ENCODE measurements at places on chromosomes 5 and 9.

GRCh38 chr5:81896764-81897163 lies 75.1 kb upstream of the ATG10 start:
- no peak for DNase-seq

- DNase-seq, result no peak
These were observed 66.0 kb upstream of the RNF130 start for GRCh38 chr5:180137401-180138213.

DNA sequence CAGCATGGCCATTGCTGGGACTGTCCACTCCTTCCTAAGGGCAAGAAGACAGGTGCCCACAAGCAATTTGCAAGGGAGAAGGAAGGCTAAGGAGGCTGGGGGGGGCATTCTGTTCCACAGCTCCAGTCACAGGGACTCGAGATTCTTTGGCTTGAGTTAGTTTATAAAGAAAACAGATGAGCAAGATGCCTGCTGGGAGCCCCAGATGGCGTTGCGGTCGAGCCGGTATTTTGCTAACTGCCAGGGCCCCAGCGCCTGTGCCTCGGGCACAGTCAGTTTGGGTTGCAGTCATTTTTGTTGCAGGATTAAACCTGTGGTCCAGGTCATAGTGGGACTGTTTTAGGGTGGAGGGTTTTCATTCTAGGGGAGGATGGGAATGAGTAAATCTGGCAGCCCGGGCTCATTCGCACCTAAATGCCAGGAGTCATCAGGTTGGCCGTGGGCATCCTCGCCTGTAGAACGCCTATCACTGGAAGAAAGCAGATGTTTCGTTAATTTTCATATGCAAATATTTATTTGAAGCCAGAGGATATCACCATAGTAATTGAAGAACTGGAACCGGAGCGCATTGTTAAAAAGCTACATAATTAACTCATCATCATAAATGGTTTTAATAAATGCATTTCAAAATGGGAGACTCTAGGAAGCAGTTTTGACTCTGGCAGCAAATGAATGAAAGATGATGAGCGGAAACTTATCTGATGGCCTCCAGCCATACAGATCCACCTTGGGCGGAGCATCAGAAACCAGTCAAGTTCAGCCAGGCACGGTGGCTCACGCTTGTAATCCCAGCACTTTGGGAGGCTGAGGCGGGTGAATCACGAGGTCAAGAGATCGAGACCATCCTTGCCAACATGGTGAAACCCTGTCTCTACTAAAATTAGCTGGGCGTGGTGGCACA lies 87.1 kb upstream of the FCN2 start:
- no peak for DNase-seq

DNA sequence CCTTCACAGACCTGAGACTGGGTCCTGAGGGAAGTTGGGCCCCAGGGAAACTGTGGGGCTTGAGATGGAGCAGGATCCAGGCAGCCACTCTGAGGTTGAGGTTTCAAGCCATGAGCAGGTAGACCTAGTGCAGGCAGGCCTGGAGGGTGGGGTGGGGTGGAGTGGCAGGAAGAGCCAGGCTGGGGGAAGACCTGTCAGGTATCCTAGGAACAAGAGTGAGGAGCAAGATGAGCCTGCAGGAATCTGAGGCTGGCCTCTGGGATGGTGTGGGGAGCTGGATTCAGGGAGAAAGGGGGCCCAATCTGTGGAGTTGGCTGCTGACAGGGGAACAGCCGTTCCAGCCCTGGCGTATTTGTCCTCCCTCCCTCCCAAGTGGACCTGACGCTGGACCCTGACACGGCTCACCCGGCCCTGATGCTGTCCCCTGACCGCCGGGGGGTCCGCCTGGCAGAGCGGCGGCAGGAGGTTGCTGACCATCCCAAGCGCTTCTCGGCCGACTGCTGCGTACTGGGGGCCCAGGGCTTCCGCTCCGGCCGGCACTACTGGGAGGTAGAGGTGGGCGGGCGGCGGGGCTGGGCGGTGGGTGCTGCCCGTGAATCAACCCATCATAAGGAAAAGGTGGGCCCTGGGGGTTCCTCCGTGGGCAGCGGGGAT lies 9.8 kb downstream of the RACK1 start:
- no peak for DNase-seq

DNA sequence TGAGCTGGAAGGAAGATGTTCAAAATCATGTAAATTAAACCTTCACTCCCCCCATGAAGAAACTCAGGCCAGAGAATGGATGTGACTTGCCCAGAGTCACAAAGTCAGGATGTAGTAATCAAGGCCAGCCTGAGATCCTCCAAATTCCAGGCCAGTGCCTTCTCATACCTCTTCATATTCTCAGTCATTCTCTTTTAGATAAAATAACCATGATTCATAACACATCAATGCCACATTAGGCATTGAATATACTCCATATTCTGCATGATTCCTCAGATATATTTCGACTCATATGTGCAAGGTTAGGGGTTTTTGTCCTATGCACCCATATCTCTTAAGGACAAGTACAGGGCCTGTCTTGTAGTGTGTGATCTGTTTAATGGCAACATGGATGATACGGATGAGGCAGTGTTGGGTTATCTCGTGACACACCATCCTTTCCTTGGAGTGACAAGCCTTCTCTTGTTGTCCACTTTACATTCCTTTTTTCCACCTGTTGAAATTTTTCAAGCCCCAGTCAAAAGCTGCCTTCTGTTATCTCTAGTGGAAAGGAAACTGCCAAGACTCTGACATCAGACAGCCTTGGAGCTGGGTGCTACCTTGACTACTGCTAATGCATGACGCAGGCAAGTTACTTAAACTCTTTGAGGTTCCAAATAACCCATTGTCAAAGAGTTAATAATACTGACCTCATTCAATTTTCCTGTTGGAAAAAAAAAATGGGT lies 227.5 kb upstream of the NR4A3 start:
- DNase-seq, result no peak

- no peak for DNase-seq
These were observed 232.6 kb downstream of the BNC2 start for GRCh38 chr9:16637911-16638310.

DNA sequence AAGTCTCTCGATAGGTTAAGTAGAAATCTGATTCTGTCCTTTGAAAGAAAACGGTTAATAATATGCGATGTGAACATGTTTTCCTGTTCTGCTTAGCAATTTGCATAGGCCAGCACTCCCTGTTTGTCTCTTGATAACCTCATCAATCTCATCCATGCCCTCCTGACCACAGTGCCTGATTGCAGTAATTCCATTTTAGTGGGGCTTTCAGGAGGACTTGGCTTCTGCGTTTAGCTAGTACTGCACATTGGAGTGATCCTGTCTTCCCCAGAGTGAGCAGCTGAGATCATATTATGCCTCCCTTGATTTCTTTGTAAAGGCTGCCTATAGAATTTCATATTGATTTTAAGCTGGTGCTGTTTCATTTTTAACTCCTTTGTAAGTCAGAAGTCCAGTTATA lies 335.9 kb upstream of the ISL1 start:
- DNase-seq, result no peak

DNA sequence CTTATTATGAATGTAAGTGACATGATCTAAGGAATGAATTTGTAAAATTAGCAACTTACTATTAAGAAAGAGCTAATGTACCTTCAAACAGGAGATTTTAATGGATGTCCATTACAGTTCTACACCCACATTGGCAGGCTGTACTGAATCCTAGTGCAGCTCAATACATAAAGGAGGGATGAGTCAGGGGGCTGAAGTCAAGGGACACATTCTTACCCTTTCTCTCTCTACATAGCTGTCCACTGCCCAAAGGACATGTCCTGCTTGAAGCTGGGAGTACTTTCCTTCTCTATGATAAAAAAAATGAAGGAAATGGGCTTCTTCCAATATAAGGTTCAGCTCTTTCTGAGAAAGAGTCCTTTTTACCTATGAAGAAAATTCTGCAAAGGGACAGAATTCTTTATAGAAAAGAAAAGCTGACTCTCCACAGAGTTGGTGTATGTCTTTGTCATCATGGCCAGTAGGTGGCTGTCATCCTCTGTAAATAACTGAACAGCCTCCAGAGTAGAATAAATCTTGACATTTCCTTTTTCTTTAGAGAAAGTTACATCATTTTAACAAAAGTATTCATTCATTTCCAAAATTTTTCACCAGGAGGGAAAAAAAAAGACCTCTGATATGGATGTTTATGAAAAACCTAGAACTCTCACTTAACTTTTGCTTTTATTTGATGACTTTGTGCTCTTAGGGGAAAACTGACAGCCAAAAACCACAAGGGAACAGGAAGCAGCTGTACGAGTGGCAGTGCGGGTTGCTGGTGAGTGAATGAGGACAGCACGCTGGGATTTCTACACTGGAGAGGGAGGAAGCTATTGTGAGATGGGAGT lies 13.1 kb upstream of the IFNA14 start:
- DNase-seq, result peak; percentile 14

- no peak for DNase-seq
These were observed 20.4 kb downstream of the PDE8B start for GRCh38 chr5:77230727-77231470.

DNA sequence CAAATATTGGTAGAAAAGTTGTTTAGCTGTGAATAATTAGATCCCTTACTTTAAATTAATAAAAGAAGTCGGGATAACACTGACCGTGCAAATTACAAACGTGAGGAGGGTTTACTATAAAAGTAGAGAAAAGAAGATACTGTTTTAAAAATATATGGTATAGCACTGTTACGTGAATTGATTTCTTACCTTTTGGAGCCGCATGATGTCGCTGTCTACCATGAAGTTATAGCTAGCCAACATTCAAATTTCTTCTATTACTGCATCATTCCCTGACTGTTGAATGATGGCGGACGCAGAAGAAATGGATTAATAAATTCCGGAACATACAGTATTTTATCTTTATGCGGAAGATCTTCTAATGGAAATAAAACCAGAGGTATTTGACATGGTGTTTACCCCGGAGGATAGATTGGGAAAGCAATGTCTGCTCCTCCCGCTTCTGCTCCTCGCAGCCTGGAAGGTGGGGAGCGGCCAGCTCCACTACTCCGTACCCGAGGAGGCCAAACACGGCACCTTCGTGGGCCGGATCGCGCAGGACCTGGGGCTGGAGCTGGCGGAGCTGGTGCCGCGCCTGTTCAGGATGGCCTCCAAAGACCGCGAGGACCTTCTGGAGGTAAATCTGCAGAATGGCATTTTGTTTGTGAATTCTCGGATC lies at the start of gene PCDHA6:
Gene PCDHA6, plus strand, starts transcription at position 257 of the 658 bp plus-strand sequence. Its CDS starts 132 bp downstream, at position 389.
- DNase-seq, result no peak

GRCh38 chr5:112883192-112883591 lies 22.1 kb downstream of the SRP19 start:
- no peak for DNase-seq

DNA sequence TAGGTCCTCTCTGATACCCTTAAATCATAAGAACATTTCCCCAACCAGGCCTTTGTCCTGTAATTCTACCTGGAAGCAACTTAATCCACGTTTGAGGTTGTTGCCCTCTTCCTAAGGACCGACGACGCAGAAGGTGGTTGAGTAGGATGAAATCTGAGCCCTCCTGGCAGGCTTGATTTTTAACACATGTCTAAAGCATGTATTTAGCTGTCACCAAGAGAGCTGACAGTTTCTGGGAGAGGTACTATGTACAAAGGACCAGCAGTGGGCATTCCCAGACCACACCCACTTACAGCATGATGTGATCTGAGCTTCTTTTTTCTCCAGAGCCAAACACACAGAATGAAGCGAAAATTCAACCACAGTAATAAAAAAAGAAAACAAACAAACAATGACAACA lies 260.9 kb downstream of the SH3GL2 start:
- no peak for DNase-seq

GRCh38 chr5:10709409-10709808 lies 51.6 kb downstream of the DAP start:
- no peak for DNase-seq

GRCh38 chr5:59151162-59151889 lies 568.5 kb downstream of the RAB3C start:
- DNase-seq, result no peak

- no peak for DNase-seq
These were observed 89.7 kb downstream of the DAPK1 start for GRCh38 chr9:87587356-87587745.

DNA sequence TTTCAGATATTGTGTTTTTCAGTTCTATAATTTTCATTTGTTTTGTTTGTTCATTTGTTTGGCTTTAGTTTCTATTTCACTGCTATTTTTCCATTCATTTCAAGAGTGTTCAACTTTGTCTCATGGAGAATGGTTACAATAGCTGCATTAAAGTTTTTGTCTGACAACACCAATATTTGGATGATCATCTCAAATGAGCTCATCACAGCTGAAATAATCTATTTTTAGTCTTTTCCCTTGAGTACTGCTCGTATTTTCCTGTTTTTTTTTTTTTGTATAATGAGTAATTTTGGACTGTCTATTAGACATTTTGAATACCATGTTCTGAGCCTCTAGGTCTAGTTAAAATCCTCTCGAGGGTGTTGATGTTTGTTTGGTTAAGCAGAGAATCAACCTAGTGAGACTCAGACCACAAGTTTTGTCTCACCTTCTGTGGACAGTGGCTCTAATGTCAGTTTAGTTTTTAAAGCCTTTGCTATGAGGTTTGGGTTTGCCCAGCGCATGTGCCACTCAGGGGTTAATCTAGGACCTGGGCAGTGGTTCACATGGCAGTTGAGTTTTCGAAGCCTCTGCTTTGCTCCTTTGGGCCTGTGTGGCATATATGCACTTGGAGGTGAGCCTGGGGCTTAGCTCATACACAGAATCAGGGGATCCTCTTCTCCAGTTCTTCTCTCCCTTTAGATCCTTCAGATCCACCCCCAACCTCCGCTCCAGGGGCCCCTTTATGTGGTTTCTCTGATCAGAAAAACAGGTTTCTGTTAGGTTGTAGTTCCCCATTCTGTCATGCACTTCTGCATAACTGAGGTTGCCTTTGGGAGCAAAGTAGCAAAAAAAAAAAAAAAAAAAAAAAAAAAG lies 79.8 kb downstream of the ARSB start:
- no peak for DNase-seq

- DNase-seq, result peak; percentile 89
These were observed 72.8 kb upstream of the ASTN2 start for GRCh38 chr9:117487555-117488175.

DNA sequence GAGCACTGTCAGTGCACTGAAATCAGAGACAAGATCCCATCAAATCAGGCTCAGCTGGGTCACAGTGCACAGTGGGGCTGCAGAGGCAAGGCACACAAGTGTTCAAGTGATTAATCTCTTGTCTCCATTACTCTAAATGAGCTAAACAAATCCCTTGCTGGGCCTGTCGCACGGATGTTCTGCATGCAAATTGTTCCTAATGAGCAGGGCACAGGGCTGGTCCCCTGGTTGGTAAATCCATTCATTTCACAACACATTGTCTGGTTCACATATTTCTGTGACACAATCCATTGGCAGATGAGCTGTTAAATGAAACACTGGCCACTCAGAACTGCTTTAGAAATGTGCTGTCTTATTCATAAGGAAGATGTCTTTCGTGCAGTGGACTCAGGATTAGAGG lies 167.9 kb upstream of the BRINP1 start:
- DNase-seq, result no peak

- DNase-seq, result no peak
These were observed 25.0 kb upstream of the SEMA4D start for GRCh38 chr9:89522959-89523285.

GRCh38 chr9:117747386-117747970 lies 43.3 kb downstream of the TLR4 start:
- no peak for DNase-seq

DNA sequence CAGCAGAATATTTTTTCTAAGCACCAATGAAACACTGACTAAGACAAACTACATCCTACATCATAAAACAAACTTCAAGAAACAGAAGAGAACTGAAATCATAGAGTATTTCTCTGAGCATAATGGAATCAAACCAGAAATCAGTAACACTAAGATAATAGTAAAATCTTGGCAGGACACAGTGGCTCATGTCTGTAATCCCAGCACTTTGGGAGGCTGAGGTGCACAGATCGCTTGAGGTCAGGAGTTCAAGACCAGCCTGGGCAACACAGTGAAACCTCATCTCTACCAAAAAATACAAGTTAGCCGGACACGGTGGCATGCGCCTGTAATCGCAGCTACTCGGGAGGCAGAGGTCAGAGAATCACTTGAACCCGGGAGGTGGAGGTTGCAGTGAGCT lies 63.1 kb downstream of the RNF130 start:
- no peak for DNase-seq

Measured in H54 (cell line).